ENCODE measurements at places on chromosomes 13 and 19.

DNA sequence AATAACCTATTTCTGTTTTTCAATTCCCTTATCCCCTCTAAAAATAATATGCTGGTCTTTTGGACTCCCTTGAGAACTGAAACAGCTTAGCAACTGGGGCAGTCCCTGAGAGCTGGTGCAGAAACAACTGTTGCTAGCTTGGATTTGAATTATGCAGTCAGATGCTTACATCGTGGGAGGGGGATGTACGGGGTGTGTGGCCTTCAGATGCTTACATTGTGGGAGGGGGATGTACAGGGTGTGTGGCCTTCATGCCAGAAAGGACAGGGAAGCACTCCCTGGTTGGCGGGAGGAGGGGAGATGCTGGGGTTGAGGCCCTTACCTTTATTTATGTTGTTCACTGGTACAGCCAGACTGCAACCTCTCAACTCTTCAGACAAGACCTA is 25.6 kb downstream of the LRCH1 start:
- no peak for DNase-seq

- no peak for DNase-seq
Measured at GRCh38 chr19:53647792-53648191, 16.0 kb downstream of the DPRX start.

- DNase-seq: no peak
Measured at GRCh38 chr13:44785401-44785800, 203.9 kb downstream of the NUFIP1 start.

GRCh38 chr13:39616087-39616694 is 13.2 kb upstream of the LHFPL6 start:
- DNase-seq: peak; percentile 62

DNA sequence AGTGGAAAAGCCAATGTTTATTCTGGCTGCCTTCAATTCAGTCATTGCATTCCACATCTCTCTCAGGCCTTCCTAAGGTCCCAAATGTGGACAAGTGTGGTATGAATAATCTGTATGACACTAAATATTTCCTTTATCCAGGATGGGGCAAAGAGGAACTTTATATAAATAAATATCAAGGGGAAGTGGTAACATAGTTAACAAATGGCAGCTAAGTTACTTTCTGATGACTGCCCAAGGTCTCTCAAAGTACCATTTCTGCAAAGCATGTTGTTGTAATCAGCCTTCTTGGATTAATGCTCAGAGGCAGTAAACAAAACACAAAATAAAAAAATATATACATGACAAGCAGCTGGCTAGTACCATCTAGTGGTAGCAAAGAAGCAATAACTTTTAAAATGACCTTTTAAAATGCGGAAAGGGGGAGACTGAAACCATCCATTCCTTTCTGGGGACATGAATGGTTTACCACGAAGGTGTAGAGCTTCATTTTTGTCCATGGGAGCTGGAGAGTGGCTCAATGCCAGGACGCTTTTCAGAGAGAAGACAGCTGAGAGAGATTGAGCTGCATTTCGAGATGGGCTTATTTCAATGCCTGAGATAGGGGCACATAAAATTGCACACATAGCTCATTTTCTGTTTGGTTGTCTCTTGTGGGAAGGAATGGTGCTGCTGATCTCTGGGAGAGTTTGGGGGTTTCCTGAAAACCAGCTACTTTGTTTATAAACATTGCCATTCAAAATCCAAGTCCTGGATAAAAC is 259.2 kb downstream of the RFC3 start:
- DNase-seq: peak; percentile 1

Data from erythroblast (primary cell).